Umbilical cord (tissue), 2 donors: ENCODE measurements at places on chromosomes 11 and 22. TPM values are rescaled to one million over a fixed set of nuclear protein-coding genes. Genes with fewer than 3 reads are reported as not detected.

- peak; percentile 33 for DNase-seq
These were observed 945.3 kb downstream of the LRRC4C start for GRCh38 chr11:40514124-40514523.

DNA sequence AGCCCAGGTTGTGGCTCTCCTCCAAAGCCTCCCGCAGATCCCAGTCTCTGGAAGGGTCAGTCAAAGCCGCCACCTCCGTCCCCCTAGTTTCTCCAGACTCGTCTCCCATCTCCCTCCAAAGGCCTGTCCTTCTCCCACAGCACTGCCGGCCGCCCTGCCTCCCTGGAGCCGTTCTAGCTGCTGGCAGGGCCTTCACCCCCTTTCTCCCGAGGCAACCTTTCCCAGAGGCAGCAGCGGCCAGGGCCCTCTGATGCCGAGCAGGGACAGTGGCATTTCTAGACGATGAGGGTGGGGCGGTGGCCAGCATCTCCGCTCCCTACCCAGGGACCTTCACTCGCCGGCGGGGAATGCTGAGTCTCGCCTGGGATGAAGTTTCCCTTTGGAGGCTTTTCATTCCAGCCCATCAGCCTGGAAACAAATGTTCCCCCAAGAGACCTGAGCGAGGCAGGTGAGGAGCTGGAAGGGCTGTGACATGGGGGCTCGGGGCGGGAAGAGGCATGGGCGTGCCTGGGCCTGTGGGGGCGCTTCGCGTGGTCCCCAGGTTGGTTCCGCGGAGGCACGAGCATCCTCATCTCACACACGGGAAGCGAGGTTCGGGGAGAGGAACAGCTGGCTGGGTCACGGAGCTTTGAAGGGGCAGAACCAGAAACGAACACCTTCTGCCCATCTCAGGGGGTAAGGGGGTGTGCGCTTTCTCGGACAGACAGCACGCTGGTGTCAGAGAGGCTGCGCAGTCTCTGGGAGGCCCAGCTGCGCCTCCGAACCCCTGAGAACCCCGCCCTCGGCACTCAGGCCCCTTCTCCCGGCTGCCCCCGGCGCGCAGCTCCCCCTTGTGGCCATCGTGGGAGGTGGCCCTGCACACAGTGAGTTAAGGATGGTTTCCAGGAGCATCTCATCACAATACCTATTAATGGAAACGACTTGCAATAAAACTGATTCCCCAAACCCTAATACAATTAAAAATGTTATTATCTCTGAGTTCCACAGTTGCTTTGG, 18.1 kb upstream of the KLHL35 start:
- DNase-seq, result no peak

The VPREB1 gene
- 1.9 TPM for total RNA-seq

DNA sequence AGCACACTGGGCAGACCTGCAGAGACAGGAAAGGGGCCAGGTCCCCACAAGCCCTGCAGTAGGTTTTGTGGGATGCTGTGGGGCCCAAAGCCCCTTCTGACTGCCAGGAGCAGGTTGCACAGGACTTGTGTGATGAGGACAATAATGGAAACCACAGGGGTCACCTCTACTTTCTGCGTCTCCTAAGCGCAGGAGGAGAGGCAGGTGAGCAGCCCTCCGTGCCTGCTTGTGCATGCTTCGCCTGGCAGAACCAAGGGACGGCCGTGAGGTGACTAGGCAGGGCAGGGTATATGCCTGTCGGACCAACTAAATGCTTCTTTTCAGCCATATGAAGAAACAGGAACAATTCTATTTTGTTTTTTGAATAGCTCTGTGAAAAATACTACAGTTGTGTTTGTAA, 77.9 kb upstream of the PITPNB start:
- DNase-seq, result no peak

The MS4A6A gene
- total RNA-seq, result 41.7 TPM

DNA sequence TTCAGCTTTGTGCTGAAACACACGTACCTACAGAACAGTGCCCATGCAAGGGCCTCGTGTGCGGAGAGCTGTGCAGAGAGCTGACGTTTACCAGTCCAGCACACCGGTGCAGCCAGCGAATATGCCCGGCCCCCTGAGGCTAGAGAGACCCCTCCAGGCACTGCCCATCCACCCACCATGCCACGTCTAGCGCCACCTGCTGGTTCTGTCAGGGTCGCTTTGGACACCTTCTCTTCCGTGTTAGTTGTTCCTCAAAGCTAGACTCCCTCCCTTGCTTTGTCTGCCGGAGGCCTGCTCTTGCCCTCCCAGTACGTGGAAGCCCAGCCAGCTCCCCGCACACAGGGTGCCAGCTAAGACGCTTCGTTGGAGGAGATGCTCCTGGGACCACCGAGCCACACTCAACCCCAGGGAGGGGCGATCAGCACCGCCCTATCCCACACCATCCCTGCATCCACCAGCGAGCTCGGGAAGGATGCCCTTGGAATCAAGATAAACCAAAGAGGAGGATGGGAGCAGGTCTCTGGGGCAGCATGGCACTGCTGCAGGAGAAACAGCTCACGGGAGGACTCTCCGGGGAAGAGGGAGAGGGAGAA, 43.4 kb downstream of the CPT1A start:
- no peak for DNase-seq

The UBE2L6 gene
- 26.5 TPM for total RNA-seq

The BDNF gene
- total RNA-seq, result 15.4 TPM

DNA sequence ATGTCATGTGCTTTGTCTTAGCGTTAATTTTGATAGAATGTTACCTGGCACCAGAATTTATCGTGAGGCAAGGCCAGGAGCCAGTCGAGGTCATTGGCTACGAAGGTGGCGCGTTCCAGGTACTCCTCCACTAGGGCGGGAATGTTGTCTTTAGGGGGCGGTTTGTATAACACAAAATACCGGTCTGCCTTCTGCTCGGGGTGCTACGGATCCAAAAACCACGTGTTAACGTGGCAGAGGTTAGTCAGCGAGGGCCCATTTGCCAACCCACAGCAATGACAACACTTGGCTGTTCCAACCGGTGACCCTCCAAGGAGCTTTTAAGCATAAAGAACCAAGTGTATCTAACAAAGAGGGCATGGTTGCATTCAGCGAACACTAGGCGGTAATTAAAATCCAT, 12.5 kb downstream of the ASCC2 start:
- DNase-seq, result no peak

DNA sequence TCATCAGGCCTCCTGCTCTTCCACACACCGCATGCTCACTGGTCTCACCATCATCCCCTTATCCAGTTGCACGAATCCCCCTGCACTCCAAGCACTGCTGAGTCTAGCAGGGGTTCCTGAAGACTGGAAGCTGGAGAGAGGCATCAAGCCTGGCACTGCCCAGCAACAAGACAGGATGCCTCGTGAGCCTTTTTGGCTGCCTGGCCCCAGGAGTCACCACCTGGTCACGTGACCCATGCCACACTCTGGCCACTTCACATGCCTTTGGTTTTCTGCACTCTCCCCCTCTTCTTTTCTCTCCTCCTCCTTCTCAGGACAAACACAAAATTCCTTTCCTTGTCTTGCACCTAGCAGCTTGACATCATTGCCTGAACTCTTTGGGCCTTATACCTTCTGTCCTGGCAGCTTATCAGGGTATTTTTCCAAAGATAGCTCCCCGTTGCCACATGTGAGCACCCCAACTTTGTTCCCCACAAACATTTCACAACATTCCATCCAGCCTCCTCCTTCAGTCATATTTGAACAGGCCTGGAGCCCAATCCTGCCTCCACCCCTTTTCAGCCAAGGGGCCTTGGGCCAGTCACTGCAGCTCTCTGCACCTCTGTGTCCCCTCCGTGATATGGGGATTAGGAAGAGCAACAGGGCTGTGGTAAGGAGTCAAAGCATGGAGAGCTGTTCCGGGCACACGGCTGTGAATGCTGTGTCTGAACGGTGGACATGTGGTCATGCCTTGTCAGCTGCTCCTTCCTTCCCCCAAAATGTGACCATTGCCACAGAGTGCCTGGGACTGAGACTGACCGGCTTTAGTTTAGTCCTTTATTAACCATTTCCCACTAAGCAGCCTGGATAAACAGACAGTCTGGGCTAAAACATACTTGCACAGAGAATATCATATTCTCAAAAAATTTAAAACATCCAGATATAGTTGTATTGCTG, 2.8 kb upstream of the PACSIN2 start:
- no peak for DNase-seq

GRCh38 chr11:35245056-35245455, 106.1 kb downstream of the CD44 start:
- no peak for DNase-seq

GRCh38 chr11:7467652-7468051, 17.7 kb upstream of the OLFML1 start:
- DNase-seq, result no peak

GRCh38 chr11:3202759-3203158, 15.9 kb downstream of the MRGPRG start:
- no peak for DNase-seq

The MYOD1 gene
- not detected for total RNA-seq

The HEPN1 gene
- total RNA-seq, result not detected

DNA sequence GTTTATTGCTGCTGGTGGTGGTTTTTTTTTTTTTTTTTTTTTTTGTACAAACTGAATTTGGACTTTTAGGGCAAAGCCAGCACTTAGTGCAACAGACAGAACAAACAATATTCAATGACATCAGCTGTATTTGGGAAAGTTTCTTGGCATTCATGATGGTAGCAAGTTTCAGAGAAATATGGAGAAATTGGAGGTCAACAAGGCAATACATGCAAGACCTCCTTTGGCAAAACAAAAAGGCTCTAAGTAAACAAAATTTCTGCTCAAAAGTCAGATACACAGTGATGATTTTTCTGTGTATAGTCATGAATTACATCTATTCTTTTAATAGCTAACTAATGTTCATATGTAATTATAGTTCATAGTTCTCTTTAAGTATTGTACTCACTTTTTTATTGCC, 612.5 kb upstream of the LUZP2 start:
- DNase-seq, result no peak

GRCh38 chr11:119483881-119484371, 61.0 kb upstream of the THY1 start:
- DNase-seq, result no peak

The IRF7 gene
- total RNA-seq, result 16.6 TPM

GRCh38 chr11:111715142-111715816, 50.9 kb downstream of the PPP2R1B start:
- no peak for DNase-seq

DNA sequence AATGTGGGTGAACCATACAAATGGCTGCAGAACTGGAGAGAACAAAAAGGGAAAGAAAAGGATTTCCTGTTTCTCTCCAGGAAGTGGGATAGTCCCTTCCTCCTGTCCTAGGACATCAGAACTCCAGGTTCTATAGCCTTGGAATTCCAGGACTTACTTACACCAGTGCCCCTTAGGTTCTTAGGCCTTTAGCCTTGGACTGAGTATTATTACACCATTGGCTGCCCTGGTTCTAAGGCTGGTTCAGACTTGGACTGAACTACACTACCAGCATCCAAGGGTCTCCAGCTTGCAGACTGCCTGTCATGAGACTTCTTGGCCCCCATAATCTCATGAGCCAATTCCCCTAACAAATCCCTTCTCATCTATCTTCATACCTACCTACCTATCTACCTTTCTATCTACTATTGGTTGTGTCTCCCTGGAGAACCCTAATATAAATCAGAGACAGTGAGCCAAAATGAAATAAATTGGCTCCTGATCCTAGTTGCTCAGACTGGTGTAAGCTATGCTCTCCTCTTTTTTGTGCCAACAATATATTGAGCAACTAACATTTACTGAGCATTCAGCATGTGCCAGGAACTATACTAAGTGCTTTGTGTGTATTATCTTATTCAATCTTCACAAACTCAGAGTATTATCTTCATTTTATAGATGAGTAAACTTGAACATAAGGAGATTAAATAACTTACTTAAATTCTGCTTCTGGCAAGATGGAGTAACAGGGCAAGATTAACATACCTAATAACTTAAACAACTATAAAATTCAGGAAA, 303.7 kb downstream of the TTC28 start:
- peak; percentile 25 for DNase-seq

The SNU13 gene
- 35.9 TPM for total RNA-seq

GRCh38 chr11:70491696-70492472, 93.6 kb downstream of the CTTN start:
- DNase-seq, result no peak

- DNase-seq, result no peak
These were observed 23.8 kb downstream of the LRRC10B start for GRCh38 chr11:61532134-61533038.

The MRGPRF gene
- 38.8 TPM for total RNA-seq

The POU2F3 gene
- total RNA-seq, result 3.1 TPM
